Brain pericyte (primary cell): ENCODE measurements at places on chromosomes 4 and X.

DNA sequence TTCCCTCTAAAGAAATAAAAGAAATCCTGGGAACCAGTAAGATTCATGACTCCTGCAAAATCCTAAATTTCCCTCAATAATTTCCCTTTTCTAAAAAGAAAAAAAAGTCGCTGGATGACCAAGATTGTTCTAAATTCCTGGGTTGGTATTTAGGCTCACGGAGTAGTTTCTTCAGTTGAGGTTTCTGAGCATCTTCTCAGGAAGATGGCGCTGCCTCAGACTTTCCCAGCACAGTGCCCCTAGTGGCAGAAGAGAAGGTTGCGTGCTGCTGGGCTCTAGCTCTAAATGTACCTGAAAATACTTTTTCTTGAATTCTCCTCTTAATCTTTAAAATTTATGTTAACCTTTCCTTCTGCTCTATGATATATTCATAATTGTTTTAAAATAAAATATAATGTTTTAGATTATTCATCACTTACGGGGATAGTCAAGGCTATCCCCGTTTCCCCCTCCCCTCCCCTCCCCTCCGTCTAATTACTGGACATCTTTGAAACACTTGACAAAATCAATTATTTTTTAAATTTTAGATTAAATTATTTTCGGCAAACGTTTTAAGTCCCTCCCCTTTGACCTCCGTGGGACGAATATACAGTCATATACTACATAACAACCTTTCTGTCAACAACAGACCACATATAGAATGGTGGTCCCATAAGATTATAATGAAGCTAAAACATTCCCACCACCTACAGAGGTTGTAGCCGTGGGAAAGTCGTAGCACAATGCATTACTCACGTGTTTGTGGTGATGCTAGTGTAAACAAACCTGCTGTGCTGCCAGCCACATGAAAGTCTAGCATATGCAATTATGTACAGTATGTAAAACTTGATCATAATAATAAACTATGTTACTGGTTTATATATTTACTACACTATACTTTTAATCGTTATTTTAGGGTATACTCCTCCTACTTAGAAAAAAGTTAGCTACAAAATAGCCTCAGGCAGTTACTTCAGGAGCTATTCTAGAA lies 41.0 kb upstream of the GATB start:
- DNase-seq = peak; percentile 38

DNA sequence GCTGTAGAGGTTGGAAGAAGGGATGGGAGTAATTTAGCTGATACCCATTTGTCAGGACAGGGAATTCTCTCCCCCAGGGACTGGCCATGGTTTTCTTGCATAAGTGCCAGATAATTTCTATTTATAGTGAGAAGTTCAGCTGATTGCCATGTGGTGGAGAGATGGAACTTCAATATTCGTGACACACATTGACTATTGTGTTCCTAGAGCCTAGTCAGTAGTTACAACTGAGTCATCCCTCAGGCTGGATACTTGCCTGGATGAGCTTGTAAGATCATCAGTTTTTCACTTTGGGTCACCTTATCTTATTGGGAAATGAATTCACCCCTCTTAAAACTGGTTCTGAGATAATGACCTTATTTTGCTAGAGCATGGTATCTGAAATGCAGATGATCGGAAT lies 32.2 kb downstream of the CFAP299 start:
- DNase-seq = no peak

GRCh38 chr4:5893004-5893580 lies at the start of gene CRMP1:
Gene CRMP1 (minus strand): TSS chr4:5893086. CDS start chr4:5892969, 117 bp downstream.
- no peak for DNase-seq

DNA sequence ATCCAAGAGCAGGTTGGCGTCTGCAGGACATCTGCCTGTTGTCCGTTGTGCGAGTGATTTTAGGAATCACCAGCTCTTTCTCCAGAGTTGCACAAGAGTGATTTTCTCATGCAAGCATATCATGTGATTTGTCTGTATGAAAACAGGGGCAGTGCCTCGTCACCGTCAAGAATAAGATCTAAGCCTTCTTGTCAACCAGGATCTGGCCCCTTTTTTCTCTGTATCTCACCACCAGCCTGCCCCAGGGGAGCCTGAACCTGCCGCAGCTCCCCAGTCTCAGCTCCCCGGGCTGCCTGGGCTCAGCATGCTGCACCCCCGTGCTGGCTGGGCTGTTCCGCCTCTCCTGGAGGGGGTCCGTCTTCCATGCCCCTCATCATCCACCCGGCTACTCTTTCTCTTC lies 90.5 kb downstream of the STOX2 start:
- DNase-seq = no peak

GRCh38 chr4:4974727-4975126 lies 44.5 kb downstream of the CYTL1 start:
- DNase-seq = no peak
